GM06990 (cell line): ENCODE measurements at places on chromosomes 16 and 17.

GRCh38 chr17:27541301-27542023, 85.2 kb downstream of the KSR1 start:
- DNase-seq, result no peak

GRCh38 chr16:31265329-31266245, 5.8 kb downstream of the ITGAM start:
- peak; percentile 82 for DNase-seq

DNA sequence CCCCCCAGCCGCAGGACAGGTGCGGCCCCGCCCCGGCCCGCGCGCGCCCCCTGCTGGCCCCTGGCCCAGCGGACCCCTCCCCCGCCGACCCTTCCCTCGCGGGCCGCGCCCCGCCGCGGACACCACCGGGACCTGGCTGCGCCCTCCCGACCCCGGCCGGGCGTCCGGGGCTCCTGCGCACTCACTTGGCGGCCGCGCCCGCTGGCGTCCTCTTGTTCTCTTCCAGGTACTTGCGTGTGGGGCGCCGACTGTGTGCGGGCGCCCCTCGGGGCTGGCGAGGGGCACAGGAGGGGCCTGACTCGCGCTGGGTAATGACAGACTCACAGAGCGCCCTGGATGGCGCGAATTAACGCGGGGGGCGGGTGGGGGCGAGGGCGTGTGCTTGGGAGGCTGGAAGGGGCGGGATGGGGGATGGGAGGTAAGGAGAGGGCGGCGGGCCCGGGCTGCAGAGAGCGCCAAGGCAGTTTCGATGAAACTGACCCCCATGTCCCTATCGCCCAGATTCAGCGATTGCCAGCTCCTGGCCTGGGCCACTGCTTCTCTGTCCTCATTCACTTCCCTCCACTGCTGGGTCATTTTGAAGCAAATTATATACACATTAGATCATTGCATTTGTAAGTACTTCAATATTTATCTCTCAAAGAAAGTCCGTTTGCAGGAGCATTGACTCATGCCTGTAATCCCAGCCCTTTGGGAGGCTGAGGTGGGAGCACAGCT, 445 bp upstream of the DBNDD1 start:
- peak; percentile 58 for DNase-seq

DNA sequence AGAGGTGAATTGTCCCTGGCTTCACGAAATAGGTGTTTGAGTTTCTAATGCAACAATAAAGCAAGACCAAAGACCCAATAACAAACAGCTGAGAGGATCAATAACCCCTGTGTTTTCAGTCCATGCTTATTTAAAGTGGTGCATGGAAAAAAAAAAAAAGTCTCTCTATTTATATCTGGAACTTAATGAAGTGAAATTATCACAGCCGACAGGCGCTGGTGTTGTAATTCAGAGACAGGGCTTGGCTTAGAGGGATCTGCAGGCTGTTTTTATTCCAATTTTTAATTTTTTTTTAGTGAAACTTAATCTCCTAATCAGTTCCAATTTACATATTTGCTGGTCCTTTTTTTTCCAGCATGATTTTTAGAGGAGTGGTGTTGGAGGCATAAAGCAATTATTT, 858.2 kb upstream of the SOX9 start:
- DNase-seq, result no peak

DNA sequence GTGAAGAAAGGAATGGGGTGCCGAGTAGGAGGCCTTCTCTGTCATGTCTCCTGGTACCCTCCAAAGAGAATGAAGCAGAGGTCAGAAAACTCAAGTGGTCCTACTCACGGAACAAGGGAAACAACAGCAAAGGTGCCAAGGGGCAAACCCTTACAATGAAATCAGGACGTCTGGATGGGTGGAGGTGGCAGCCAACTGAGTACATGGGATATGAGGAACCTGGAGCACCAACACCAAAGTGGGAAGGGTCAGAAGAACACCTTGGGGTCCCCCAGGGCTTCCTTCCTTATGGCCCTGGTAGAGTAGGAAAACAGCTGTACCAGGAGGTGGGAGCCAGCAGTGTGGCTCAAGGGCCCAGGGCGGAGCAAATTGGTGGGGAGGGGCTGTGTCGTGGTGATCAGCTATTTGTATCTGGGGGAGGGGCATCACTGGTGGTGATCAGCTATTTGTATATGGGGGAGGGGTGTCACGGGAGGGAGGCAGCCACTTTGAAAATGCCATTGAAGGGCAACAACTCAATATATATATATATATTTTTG, 643 bp downstream of the HIGD1B start:
- no peak for DNase-seq

DNA sequence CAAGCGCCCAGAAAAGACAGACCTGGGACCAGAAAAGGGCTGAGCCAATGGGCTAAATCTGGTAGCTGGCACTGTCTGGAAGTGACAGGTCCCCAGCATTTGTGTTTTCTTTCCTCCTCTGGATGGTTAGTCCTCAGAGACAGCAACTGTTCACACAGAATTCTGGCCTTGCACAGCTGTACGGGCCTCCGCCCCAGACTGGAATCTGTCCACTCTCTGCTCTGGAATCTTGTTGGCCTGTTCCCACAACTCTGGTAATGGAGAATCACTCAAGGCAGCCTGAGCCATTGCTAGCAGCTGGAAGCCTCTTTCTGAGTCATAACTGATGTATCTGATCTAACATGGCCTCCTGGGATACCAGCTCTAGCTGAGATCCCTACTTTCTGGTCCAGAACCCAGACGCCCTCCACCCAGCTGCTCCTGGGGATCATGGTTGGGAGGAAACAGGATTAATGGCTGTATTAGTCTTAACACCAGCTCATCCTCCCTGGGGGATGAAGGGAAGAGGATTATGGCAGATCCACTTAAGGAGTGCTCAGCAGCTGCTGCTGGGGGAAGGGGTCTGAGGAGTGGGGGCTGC, 9.1 kb downstream of the ZNF668 start:
- no peak for DNase-seq

- DNase-seq, result no peak
These were observed 3.9 kb downstream of the CTRB2 start for GRCh38 chr16:75203096-75203495.

DNA sequence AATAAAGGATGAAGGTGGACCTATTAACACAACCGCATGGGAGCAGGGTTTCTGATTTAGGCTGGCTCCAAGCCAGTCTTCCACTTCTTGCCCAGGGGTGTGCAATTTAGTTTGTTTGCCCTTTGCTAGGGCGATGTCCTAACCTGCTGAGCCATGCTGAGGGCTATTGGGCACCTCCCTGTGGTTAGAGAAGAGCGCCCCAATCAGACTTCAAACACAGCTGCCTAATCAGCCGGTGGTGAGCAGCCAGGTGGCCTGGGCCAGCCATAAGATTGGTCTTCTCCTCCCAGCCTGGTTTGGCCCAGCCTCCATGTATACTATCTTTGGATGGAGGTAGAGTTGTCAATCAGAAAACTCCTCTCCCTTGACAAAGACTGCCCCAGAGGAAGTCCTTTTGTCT, 15.7 kb downstream of the TMEM94 start:
- DNase-seq, result no peak

- DNase-seq, result no peak
These were observed 39.9 kb upstream of the CCDC182 start for GRCh38 chr17:57785022-57785421.

GRCh38 chr17:2063261-2064146, 8.6 kb downstream of the HIC1 start:
- DNase-seq, result no peak

DNA sequence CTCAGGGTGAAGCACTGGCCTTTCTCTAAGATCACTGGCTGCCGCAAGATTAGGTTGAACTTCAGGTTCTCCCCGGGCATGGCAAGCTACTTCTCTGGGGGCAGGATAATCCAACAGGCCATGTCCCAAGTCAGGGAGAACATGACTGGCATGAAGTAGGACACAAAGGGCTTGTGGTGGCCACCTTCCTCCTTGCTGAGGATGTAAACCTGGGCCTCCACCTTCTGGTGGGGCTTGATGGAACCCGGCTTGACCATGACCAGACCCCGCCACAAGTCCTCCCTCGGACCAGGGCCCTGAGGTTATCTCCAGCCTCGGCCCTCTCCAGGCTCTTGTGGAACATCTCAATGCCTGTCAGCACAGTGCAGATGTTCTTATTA, 211.1 kb upstream of the WSB1 start:
- no peak for DNase-seq

DNA sequence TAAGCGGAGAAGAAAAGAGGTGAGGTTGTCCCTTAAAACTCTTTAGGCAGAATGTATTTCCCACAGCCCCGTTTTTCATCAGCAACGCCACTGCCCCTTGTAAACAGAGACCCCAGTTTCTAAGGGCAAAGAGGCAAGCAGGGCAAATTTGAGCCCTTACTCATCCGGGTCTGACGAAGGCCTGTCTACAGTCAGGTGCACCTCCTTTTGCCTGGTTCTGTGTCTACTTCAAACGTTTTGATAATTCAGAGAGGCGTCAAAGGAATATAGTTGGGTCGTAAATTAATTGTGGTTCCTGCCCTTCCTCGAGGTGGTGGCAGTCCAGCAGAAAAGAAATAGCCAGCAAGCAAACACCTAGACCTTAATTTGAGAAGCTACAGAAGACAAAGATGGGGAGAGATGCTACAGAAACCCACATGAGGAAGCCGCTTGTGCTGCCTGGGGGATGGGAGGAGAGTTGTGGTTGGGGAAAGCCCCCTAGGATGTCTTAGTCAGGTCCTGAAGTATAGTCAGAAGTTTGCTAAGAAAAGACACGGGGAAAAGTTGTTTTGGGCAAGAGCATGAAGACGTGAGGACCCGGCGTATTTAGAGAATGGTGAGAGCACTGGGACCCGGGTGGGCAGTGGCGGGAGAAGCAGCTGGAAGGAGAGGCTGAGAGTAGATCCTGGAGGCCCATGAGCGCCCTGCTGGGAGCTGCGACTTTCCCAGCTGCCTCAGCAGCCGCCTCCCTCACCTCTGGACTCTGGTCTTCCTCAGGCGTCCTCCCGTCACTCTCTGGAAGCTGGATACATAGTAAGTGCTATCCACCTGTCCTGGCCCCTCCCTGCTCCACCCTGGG, 2.4 kb downstream of the FBRS start:
- DNase-seq, result no peak

- no peak for DNase-seq
These were observed 563 bp downstream of the ST6GALNAC1 start for GRCh38 chr17:76642994-76643393.

DNA sequence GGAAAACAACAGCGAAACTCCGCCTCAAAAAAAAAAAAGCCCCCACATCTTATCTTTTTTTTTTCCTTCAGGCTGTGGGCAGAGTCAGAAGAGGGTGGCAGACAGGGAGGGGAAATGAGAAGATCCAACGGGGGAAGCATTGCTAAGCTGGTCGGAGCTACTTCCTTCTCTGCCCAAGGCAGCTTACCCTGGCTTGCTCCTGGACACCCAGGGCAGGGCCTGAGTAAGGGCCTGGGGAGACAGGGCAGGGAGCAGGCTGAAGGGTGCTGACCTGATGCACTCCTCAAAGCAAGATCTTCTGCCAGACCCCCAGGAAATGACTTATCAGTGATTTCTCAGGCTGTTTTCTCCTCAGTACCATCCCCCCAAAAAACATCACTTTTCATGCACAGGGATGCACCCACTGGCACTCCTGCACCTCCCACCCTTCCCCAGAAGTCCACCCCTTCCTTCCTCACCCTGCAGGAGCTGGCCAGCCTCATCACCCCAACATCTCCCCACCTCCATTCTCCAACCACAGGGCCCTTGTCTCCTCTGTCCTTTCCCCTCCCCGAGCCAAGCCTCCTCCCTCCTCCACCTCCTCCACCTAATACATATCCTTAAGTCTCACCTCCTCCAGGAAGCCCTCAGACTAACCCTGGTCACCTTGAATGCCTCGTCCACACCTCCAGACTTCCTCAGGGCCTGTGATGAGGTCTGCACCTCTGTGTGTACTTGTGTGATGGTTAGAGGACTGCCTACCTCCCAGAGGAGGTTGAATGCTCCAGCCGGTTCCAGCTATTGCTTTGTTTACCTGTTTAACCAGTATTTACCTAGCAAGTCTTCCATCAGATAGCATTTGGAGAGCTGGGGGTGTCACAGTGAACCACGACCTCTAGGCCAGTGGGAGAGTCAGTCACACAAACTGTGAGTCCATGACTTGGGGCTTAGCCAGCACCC, 1.2 kb upstream of the HBA1 start:
- DNase-seq, result no peak

GRCh38 chr16:81478876-81479511, 34.4 kb downstream of the CMIP start:
- DNase-seq, result peak; percentile 78

DNA sequence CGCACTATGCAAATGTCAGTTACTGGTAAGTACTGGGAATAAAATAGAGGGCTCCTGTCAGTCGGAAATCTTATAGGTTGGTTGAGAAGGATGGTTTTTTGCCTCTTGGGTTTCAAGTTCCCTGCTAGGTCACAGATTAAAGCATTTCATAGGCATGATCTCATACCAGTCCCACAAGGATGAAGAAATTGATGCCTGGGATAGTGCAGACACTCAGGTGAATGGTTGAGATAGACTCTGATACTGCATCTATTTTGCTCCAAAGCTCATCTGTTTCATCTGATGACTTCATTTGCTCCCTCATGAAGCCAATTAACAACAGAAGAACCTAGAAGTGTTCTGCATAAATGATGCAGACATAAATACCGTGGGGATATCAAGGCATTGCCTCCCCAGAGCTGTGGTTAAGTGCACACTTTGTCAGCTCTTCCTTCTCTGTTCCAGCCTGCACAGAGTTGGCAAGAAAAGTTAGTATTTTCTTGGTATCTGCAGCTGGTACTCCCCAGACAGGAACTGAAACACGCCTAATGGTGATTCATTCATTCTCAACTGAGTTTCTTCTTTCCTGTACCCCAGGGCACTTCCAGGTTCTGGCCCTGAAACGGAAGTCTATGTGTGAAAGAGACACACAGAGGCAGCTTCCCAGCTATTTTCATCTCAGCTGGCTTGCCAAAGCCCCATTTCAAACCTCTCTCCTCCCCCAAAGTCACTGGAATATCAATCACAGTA, 418.3 kb upstream of the SALL1 start:
- DNase-seq, result no peak

GRCh38 chr16:4882000-4882632, 34.8 kb downstream of the UBN1 start:
- DNase-seq, result no peak

DNA sequence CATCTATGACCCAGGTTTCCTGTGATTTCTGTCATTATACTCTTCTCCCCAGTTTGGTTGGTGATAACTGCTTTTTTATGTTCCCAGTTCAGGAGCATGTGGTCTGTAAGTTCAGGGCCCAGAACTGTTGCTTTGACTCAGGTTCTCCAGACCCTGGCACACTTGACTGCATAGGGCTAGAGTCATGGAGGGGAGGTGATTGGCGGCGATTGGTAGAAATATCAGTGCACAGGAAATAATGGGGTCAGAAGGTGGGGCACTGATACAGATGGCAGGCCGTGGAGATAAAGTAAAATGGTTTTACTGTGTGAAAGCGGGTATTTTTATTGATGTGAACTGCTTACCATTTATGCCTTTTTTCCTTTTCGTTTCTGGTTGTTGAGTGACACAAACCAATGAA, 28.7 kb downstream of the TAC4 start:
- DNase-seq, result no peak

DNA sequence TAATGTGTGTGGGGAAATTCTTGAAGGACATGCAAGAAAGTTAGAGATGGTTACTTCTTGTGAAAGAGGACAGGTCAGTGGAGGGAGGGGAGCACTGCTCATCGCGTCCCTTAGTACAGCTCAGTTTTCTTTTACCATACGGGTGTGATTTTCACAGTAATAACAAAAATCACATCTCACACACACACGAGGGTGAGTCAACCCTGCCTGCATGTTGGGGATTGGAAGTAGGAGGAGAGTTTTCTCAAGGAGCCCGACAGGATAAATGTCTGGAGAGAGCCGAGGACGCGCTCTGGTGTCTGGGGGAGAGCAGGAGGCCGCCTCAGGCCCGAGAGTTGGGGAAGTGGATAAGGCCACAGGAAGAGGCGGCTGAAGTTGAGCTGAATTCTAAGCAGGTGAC, 16.4 kb downstream of the PLCD3 start:
- no peak for DNase-seq

- DNase-seq, result no peak
These were observed 47.7 kb downstream of the ADAMTS18 start for GRCh38 chr16:77386831-77387814.
